Nephron progenitor cell (in vitro differentiated cells): ENCODE measurements at places on chromosomes 5 and 9.
A peak's percentile ranks its signal among the peaks of the same experiment; 100 is the strongest.

- DNase-seq, result peak; percentile 83
Measured at GRCh38 chr9:136671646-136672430, 9.1 kb downstream of the EGFL7 start.

DNA sequence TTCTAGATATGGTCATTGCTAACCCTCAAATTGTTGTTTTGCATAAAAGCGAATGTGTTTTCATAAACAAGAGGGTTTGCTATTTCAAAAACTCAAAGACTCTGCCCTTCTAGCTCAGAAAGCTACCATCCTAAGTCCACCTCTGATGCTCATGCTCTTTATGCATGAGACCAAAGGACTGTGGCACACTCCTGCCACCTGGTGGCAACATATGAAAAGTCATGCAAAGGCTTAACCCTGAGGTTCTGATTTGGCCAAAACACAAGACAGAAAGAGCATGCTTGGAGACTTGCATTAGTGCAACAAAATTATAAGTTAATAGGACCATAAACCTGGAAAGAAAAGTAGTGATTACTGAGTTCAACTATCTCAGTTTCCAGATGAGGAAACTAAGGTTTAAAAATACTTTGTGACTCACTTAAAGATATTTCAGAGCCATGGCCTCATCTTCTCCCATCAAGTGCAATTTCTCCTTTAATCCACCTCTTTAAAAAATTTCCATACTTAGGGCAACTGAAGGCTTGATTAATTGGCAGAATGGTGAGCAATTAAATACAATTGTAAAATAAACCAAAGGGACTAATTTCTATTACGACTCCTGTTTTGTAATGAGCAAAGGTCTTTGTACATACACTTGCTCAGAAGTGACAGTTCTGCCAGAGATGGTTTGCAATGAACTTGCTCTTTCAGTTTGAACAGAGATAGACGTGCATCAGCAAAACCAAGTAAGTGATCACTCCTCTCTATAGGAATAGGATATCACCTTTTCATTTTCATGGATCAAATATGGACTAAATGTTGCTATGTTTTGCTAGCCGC is 110.7 kb upstream of the RAD23B start:
- peak; percentile 79 for DNase-seq

DNA sequence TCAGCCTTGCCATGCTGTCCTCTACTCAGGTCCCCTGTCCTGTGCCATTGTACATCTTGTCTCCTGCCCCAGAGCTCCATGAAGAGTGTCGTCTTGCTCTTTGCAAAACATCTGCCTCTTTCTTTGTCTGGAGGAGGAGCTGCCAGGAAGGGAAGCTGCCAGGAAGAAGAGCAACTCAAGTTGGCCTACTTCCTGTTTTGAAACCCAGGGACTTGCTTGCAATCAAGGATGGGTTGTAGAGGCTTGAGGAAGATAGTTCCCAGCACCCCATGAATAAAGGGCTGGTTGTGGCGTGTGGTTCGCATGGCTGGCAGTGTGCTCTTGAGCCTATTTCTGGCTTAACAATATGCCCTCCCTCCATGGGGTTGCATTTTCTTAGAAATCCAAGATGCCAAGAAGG is 53.0 kb upstream of the CPEB4 start:
- no peak for DNase-seq

DNA sequence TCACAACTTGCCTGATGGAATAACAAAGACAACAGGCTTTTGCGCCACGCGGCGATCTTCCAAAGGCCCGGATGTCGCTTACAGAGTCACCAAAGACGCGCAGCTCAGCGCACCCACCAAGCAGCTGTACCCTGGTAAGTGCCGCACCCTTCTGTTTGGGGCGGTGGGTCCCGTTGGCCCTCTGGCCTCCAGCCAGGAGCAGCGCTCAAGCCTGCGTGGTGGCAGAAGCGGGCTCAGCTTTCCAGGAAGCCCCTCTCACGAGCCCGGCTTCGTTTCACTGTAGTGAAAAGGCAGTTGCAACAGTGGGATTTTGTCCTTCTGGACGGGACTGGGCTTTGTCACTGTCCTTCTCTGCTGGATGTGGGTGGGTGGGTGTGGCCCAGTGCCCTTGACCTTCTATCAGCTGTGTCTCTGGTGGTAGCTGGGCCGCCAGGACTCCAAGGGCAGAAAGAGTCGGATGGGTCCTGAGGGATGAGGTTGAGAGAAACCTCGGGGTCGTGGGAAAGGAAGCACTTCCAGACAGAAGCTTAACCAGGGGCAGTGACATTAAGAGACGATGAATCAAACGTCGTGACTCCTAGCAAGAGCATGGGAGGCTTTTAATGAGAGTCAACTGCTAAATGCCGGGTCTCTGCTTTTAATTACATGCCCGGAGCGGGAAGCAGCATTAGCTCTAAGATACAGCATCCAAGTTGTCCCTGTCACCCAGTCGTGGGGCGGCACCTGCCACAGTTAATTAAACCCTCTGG is 49.5 kb downstream of the COL5A1 start:
- DNase-seq, result no peak

- DNase-seq, result no peak
Measured at GRCh38 chr9:108310202-108310601, 545.6 kb downstream of the ACTL7B start.

- DNase-seq, result no peak
Measured at GRCh38 chr9:75053869-75054268, 25.8 kb upstream of the CARNMT1 start.

- no peak for DNase-seq
Measured at GRCh38 chr9:108838017-108838416, 17.8 kb downstream of the ACTL7B start.

DNA sequence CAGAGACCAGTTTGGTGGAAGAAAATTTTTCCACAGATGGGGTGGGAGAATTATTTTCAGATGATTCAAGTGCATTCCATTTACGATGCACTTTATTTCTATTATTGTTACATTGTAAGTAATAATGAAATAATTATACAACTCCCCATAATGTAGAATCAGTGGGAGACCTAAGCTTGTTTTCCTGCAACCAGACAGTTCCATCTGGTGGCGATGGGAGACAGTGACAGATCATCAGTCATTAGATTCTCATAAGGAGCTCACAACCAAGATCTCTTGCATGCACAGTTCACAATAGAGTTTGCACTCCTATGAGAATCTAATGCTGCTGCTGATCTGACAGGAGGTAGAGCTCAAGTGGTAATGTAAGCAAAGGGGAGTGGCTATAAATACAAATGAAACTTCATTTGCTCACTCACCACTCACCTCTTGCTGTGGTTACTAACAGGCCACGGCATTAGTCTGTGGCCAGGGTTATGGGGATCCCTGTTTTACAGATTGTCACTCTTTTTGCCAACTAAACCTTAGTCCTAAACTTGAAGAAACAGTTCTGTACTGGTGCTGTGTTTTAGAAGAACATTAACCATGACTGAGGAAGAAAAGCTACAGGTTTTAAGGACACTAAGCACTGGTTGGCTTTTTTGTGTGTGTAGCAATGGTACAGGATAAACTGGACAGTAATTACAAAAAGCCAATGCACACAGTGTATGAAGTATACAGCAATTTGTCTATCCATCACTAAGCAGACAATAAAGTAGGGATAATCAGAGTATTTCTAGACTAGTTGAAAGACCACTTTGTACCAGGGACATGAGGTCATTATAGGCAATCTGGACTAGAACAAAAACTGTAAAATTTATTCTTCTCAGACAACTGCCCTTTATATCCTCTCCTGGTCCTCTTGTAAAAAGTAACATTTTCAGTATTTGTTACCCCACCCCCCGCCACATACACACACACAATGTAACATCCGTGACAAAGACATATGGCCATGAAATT is 9.9 kb downstream of the TMEM232 start:
- DNase-seq, result no peak

GRCh38 chr9:109139851-109140250 is 20.1 kb upstream of the TMEM245 start:
- DNase-seq, result no peak
